ENCODE measurements at places on chromosomes 12 and 14.
A peak's percentile ranks its signal among the peaks of the same experiment; 100 is the strongest.

GRCh38 chr12:58148405-58148804 lies 207.0 kb downstream of the ATP23 start:
- DNase-seq: no peak

DNA sequence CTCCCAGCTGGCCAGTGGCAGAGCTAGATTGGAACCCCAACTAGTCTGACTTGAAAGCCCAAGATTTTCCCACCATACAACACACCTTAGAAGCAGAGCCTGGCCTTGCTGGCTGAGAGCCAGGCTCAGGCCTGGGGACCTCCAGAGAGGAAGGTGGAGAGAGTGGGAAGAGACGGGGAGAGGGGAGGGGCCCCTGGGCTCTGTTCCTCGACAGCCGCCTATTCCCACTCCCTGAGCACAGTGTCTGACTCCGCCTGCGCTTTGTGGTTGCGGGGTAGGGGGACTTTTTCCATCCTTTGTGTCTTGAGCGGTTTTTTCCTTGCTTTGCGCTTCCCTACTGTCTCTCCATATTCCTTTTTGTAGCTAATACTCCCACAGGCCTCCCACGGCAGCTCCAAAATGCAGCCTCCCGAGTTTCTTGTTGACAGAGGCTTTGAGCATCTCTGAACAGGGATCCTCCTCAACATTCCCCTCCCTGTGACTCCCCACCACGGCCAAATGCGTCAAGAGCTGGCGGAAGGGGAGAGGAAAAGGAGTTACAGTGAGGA lies 4.0 kb upstream of the KCNH3 start:
- no peak for DNase-seq

GRCh38 chr12:90305379-90305778 lies 596.7 kb upstream of the ATP2B1 start:
- DNase-seq: no peak

DNA sequence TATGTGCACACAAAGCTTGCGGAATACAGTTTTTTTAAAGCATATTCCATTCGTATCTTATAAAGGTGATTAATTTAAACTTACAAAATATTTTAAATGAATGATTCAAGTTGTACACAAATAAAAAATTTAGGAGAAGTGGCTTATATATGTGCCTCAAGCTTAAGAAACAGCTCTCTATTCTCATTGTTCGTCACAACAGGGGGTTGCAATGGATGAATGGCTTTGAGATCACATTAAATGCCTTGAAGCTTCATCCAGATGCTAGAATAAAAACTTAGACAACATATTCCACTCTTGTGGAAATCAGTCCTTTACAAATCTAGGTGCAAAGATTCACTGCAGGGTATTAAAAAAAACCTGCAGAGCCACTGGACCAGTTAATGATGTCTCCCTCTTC lies 303.9 kb upstream of the LRFN5 start:
- no peak for DNase-seq

DNA sequence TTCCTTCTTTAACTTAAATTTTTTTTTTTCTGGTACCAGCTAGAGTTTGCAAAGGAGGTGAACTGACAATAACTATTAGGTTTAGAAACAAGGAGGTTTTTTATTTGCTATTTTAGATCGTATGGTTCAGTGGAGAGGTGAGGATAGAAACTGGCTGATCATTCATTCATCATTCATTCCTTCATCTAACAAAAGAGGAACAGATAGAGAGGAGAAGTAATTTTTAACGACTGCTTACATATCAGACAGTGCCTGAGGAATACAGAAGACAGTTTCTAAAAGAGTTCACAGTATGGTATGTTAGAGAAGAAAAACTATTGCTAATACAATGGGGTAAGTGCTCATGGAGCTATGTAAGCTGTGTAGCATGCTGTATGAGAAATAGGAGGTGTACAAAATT lies 111.1 kb downstream of the ERC1 start:
- DNase-seq: no peak

GRCh38 chr12:102876883-102877282 lies 40.2 kb downstream of the PAH start:
- no peak for DNase-seq

GRCh38 chr12:132071830-132072384 lies 72.2 kb downstream of the DDX51 start:
- no peak for DNase-seq

GRCh38 chr12:110117956-110118685 lies 6.0 kb upstream of the IFT81 start:
- DNase-seq: no peak

GRCh38 chr12:122130150-122130549 lies 43.9 kb downstream of the IL31 start:
- no peak for DNase-seq

DNA sequence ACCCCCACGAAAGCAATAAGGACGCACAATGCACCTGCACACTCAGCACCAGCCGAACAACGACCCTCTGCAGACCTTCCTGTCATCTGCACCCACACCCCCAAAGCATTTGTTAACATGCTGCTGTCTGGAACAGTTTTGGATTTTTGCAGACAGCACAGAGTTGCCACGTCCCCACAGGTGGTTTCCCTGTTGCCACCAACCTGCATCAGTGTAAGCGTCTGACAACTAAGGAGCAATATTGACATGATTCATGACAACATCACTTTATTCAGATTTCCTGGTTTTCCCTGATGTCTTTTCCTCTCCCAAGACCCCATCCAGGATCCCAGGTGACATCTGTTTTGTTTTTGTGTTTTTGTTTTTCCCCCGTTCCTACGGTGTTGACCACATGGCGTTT lies 150.7 kb upstream of the C14orf180 start:
- DNase-seq: no peak

DNA sequence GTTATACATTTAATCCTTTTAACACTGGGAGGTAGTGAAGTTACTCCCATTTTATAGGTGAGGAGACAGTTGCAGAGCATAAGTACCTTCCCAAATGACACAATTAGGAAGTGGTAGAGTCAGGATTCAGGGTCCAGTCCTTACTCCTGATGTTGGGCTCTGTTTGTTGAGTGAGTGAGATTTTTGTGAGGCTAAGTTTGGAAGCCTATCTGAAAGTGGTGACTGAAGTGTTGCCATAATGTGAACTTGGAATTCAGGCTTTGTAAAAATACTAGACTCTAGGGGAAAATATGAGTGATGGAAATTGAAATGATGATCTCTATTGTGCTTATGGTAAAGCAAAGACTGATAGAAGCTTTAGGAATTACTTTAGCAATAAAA lies 2.2 kb downstream of the NUDT4 start:
- no peak for DNase-seq

DNA sequence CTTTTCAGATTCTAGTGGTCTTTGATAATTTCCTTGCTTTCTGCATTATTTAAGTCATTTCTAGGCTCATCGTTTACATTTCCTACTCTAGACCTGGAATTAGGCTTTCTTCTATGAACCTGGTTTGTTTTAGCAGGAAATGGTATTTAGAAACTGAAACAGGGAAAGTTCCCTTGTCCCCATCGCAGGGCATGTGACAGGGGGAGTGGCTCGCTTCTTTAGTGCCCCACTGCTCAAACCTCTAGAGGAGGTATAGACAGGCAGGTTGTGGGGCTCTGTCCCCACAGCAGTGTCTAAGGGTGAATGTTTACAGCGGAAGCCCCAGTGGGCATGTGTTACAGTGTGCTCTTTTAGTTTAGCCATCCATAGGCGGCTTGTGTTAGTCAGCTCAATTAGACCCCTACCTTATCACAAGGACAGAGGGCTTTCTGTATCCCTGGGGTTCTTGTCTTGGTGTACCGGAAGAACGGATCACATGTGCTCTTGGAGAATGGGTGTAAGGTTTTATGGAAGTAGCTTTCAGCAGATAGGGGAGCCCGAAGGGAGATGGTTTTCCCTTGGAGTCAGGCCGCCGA lies 25.0 kb downstream of the IFT81 start:
- DNase-seq: no peak

- no peak for DNase-seq
Measured at GRCh38 chr14:46279327-46279726, 372.3 kb downstream of the RPL10L start.

GRCh38 chr12:4251216-4251891 lies 22.2 kb upstream of the CCND2 start:
- peak; percentile 60 for DNase-seq

- DNase-seq: no peak
Measured at GRCh38 chr12:111655356-111655755, 30.4 kb downstream of the BRAP start.

- peak; percentile 9 for DNase-seq
Measured at GRCh38 chr14:24094841-24095270, 745 bp downstream of the PCK2 start.

GRCh38 chr12:107612508-107612907 lies 73.1 kb upstream of the PWP1 start:
- no peak for DNase-seq

GRCh38 chr12:46669720-46670119 lies 156.1 kb downstream of the SLC38A4 start:
- no peak for DNase-seq

GRCh38 chr14:54350203-54350602 lies 46.6 kb upstream of the CDKN3 start:
- no peak for DNase-seq

DNA sequence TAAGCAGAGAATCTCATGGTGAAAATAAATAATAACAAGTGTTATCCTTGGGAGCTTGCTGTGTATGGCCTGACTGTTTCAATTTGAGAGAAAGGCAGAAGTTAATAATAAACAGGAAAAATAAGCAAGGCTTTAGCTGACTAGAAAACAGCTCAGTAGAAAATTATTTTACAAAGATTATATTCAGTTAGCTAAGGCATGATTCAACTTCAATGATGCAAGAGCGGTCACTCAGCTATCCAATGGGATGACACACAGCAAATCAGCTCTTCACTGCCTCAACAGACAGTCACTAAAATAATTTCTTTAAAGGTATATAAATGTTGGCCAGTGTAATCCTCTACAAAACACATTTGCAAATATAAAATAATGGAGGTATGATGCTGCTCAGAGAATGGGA lies 18.6 kb downstream of the GSTZ1 start:
- no peak for DNase-seq

DNA sequence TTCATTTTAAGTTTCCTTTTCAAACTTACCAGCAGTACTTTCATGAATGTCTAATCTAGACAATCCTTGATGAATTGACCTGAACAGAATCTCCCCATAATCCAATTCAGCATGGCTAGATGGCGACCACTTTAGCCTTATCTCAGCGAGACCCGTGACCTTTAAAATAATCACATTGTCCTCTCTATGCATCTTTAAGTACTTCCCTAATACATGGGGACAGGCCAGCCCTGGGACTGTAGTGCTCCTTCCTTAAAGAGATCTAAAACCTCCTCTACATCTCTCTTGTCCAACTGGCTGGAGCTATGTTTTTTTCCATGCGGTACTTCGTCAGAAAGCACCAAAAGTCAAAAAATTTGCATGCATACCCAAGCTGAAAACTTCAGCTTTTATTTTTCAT lies 746.0 kb downstream of the VRK1 start:
- DNase-seq: no peak

GRCh38 chr12:67911275-67911600 lies 78.0 kb upstream of the IFNG-AS1 start:
- DNase-seq: no peak

DNA sequence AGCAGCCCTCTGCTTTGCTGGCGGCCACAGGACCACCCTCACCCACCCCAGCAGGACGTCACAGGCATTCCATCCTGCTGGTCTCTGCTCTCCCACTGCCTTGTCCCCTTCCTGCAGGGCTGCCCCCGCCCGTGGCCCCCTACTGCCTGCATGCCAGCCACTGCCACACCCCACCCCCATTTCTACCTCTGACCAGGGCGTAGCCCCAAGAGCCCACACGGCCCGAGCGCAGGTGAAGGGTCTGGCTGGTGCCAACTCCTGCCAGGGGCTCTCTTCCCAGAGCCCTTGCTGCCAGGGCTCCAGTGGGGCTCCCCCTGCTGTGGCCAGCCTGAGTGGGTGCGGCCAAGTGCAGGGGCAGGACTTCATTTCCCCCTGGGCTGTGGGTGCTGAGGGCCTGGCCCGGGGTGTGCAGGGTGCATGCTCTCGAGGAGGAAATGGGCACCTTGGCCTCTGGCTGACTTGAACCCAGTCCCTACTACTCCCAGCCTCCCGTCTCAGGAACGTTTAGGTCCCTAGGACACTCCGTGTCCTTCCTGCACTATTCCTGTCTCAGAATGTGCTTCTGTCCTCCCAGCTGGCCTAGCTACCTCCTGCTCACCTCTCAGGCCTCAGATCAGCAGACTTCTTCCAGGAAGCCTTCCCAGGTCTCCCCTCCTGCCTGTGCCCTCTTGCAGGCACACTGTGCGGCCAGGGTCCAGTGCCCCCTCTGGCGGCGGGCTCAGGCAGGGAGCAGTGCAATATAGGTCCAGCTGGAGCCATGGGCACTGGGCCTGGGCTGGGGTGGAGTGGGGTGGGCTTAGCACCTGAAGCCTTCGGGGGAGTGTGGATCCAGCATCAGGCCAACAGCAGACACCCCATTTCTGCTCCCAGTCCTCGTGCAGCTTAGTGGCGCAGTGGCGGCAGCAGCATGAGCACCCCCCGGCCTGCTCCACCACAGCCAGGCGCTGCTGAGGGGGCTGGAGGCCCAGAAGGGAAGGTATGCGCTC lies 1.4 kb downstream of the LBHD2 start:
- DNase-seq: no peak

- DNase-seq: no peak
Measured at GRCh38 chr12:29737644-29738043, 46.1 kb downstream of the TMTC1 start.

- no peak for DNase-seq
Measured at GRCh38 chr14:54478636-54479215, 10.1 kb downstream of the GMFB start.

DNA sequence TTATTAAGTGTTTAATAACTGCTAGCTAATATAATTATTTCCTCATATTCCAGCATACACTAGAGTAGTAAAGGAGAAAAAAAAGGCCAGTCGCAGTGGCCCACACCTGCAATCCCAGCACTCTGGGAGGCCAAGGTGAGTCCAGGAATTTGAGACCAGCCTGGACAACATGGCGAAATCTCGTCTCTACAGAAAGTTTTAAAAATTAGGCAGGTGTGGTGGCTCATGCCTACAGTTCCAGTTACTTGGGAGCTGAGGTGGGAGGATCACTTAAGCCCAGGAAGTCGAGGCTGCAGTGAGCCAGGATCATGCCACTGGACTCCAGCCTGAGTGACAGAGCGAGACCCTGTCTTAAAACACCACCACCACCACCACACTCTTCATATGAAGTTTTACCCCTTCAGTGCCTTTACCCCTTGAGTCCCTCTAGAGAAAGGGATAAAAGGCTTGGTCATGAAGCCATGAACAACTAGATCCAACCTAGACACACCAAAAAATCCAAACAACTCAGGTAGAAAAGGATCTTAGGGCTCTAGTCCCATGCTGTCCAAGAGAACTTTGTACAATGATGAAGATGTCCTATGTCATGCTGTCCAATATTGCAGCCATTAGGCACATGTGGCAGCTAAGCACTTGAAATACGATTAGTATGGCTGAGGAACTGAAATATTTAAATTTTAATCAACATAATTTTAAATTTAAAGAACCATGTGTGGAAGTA lies 29.6 kb downstream of the ATXN2 start:
- DNase-seq: no peak

DNA sequence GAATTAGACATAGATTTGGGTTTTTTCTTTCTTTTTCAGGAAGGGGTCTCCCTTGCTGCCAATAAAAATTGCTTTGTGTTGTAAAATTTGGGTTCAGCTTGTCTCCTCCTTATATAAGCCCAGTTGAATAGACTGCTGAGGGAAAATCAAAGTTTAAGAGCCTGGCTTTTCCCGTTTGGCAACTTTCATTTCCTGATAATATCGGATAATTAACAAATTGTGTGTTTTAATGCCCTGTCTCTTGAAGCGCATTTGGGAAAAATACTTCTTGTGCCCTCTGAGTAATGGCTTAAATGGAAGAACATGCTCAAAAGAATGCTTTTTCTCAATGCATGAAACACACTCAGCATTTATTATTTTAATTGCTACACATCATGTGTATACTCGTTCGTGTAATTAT lies 198.0 kb upstream of the DCN start:
- DNase-seq: no peak

- no peak for DNase-seq
Measured at GRCh38 chr12:27575762-27576118, 51.7 kb downstream of the PPFIBP1 start.

Measured in CD4-positive, alpha-beta T cell treated with Interleukin-21 for 1 hour (primary cell).